Activated CD8-positive, alpha-beta memory T cell treated with anti-CD3 and anti-CD28 coated beads for 1 hour (primary cell): ENCODE measurements at places on chromosomes 3 and 15.

DNA sequence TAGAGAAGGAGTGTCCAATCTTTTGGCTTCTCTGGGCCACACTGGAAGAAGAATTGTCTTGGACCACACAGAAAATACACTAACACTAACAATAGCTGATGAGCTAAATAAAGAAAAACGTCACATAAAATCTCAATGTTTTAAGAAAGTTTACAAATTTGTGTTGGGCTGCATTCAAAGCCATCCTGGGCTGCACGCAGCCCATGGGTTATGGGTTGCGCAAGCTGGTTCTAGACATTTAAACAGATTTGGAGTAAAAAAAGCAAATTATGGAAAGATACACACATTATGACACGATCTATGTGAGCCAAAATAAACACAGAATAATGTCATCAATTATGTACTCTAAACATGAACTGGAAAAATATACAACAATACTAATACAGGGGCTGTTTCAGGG is 703.3 kb upstream of the LMCD1 start:
- DNase-seq, result no peak

- no peak for DNase-seq
These were observed 63.5 kb downstream of the MLH1 start for GRCh38 chr3:37056826-37057225.

GRCh38 chr3:4739289-4740236 is 239.7 kb upstream of the BHLHE40 start:
- DNase-seq, result no peak

DNA sequence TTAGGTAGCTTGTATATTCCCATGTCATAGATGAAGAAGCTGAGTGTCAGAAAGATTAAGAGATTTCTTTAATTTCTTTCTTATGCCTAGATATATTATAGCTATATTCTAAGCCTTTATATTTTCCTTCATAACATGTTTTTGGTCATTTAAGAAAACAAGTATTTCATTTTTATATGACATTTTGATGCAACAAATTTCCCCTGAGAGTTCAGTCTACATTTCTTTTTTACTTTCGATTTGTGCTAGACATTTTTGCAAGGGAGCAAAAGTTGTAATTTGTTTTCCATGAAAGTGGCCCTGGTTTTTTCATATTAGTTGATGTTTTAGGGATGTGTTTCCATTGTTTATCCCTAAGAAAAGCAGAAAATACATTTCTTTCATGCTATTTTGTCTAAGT is 344.9 kb downstream of the NLGN1 start:
- no peak for DNase-seq

DNA sequence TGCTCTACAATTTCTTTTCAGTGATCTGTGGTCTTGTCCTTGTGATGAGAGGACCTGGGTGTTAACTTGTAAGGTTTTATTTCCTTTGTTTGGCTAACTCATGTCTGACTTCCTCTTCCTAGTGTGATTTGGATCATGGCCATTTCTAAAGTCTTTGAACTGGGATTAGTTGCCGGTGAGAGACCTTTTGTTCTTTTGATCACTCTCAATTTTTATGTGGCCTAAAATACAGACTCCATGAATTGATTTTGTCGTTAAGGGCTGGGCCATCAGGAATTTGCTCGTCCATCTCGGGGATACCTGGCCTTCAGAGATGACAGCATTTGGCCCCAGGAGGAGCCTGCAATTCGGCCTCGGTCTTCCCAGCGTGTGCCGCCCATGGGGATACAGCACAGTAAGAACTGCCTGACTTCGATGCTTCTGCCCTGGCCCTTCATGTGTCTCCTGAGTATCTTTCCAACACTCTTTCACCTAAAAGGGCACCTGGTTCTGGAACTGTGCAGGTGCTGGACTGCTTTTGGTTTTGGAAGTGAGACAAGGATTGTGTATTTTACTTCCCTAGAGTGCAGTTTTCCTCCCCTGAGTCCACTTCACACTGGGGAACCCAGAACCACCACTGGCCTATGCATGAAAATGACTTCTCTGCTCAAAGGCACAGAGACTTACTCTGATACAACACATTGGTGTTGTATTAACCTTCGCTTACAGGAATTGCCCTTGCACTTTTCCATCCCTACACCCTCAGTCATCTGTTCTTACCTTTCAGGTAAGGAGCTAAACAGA is 13.1 kb upstream of the LRRC2 start:
- DNase-seq, result no peak

- no peak for DNase-seq
These were observed 54.3 kb downstream of the GSK3B start for GRCh38 chr3:120039642-120040610.
